ENCODE measurements at places on chromosomes 1 and 21.
A peak's percentile ranks its signal among the peaks of the same experiment; 100 is the strongest.

DNA sequence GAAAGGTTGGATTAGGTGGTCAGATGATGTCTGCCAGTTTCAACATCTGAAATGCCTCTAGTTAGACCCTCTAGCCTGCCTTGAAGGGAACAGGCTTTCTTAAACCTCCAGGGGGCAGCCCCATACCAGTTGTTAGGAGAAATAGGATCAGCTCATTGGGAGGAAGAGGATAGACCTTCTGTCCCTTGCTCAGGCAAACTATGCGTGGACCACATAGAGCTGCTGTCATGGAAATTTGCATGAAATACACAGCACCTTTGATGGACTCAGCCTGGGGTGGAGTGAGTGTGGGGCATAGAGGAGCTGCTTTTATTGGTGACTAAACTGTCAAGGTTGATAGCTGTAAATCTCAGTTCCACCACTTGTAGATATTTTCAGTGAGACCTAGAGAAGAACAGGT lies 38.4 kb upstream of the SPAG17 start:
- DNase-seq = peak; percentile 3

GRCh38 chr1:206897175-206897574 lies at the start of gene IL24:
Gene IL24, plus strand, starts transcription at chr1:206897443. Its CDS starts 390 bp downstream, at chr1:206897833.
- no peak for DNase-seq

GRCh38 chr1:111739194-111739924 lies at the start of gene INKA2:
Gene INKA2, minus strand, starts transcription at chr1:111739395. Its CDS starts 153 bp downstream, at chr1:111739242.
- peak; percentile 96 for DNase-seq

DNA sequence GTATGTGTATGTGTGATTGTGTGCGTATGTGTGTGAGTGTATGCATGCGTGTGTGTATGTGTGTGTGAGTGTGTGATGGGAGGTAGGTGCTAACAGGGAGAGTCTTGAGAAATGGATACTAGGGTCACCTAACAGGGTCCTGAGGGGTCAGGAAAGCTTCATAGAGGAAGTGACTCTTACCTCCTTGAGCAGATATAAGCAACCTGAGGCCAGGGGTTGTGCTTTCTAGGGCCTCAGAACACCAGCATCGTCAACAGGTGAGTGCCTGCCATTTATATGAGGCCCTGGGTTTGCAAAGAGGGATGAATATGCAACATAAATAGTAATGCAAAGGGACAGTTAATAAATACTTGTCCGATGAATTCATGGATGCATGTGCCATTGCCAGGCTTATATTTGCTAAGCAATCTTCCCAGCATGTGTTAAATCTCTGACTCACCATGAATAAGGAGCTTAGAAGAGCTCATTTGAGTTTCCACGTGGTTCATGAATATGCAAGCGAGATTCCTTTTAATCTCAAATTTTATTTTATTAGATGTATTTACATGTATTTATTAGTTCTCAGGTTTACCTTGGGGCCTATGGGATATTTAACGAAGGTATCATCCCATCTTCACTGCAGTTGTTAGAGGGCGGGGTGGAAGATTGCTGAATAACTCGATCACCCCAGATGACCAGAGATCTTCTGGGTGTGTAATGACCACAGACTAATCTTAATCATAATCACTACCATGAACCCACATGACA lies 438.3 kb downstream of the CAMTA1 start:
- peak; percentile 76 for DNase-seq

DNA sequence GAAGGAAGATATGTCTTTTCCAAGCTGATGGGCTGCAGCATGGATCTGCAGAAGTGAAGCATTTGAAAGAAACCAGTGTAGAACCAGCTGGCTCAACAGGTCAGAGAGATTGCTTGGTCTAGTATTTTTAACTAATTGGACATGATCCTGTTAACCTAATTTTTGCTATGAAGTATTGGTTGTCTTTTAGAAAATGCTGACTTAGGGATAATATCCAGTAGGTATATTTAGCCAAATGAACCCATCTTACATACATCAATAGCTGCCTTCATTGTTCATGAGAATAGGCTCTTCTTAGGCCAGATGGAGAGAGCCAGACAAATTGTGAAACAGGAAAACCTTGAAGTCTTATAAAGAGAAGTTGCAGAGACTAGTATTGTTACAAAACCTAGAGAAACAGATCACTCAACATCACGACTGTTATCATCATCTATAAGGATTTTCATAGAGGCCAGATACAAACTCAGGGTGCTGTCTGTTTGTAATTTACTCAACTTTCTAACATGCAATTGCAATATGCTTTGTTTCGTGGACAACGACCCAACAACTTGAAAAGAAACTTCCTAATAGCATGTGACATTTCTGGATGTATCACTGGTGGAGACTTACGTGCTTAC lies 148.2 kb downstream of the DISC1 start:
- no peak for DNase-seq

DNA sequence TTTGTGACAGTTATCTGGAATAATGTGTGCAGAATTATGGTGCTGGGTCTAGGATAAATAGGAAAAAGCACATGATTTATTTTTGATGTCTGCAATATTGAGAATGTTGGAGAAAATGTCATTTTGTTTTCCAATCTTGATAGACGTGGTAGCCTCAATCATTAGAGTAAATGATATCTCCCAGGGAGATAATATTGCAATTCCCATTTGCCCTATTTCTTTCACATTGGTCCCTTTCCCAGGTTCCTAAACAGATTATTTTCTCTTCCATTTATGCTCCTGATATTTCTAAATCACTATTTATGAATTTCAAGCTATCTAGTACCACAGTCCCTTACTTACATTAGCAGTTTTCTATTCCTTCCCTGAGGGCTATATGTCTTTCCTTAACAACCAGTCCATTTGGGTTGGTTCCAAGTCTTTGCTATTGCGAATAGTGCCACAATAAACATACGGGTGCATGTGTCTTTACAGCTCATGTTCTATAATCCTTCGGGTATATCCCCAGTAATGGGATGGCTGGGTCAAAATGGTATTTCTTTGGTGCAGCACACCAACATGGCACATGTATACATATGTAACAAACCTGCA lies 447.3 kb downstream of the PLA2G4A start:
- DNase-seq = no peak

GRCh38 chr1:201999625-202000238 lies 10.7 kb upstream of the ELF3 start:
- peak; percentile 55 for DNase-seq

DNA sequence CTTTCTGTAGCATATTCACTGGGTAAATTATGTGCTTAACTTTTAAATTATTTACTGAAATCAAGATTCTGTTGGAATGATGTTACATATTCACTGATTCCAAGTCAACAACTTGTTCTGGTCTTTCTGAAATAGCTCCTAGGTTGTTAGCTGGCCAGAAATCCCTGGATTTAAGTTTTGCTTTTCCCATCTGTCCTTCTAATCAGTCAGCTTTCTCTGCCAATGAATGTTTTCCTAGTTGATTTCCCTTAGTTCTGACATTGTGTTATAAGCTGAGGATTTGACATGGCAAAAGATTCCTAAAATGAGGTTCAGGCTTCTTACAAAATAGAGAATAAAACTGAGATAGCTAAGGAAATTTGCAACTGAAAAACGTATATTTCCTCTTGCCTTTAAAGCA lies 1479.6 kb downstream of the MRPL39 start:
- no peak for DNase-seq

- DNase-seq = no peak
Measured at GRCh38 chr1:162552684-162553252, 8.8 kb upstream of the UAP1 start.

DNA sequence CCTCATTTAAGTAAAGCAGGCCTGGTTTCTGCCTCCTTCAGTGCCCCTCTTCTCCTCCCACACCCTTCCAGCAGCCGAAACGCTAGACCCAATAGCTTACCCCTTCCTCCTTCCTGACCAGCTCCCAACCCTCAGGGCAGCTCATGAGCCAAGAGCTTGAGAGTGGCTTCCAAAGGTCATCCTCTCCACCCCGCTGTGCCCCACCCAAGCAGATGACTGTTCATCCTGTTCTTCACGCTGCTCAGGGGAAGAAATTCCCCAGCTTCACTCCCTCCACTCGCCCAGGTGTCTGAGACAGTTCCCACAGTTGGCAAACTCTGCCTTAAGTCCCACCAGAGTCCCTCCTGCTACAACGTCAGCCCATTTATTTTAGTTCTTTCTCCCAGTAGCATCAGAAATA lies 23.4 kb downstream of the ARHGEF19 start:
- no peak for DNase-seq

DNA sequence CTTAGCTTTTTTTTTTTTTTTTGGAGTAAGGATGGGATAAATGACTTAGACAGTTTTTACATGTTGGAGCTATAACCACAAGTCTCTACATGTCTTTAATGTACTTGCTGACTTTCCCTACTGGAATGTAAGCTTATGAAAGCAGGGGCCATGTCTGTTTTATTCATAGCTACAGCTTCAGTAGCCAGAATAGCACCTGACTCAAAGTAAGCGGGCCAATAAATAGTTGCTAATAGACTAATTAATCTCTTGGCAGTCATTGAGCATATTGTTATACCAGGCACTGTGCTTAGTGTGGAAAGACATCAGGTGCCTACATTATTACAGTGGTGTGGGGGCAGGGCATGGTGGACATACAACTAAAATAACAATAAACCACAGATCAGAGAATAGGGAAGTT lies 84.4 kb upstream of the HOOK1 start:
- no peak for DNase-seq

DNA sequence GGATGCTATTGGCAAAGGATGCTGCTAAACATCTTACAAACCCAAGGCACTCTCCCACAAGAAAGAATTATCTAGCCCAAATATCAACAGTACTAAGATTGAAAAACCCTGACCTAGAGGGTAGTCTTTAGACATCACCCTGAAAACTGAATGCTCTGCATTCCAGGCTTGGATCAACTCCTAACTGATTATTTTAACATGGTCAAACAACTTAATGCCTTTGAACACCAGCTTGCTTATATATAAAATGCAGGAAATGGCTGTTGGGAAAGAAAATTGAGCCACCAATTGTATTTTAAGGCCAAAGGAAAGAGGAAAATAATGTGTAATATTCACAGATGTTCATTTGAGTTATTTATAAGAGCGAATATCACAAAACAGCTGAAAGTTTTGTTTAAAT lies 72.2 kb upstream of the C1orf87 start:
- DNase-seq = no peak

DNA sequence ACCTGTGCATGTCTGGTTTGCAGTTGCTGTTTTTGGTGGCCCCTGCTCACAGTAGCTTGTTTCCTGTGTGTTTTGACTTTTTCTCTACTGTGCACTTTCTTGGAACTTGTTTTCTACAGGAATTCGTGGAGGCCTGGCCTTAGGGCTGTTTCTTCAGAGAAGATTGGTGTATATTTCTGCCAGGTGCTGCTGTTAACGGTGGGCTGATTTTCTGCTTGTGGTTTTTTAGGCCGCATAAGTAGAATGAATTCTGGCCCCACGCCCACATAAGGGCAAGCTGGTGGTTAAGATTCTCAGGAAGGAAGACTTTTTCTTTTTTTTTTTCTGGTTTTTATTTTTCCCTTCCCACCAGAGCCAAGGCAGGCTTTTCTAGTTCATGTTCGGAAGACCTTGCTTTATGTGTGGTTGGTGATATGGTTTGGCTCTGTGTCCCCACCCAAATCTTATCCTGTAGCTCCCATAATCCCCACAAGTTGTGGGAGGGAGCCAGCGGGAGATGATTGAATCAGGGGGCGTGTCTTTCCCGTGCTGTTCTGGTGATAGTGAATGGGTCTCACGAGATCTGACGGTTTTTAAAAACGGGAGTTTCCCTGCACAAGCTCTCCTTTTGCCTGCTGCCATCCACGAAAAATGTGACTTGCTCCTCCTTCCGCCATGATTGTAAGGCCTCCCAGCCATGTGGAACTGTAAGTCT lies 71.5 kb upstream of the DISP3 start:
- no peak for DNase-seq

DNA sequence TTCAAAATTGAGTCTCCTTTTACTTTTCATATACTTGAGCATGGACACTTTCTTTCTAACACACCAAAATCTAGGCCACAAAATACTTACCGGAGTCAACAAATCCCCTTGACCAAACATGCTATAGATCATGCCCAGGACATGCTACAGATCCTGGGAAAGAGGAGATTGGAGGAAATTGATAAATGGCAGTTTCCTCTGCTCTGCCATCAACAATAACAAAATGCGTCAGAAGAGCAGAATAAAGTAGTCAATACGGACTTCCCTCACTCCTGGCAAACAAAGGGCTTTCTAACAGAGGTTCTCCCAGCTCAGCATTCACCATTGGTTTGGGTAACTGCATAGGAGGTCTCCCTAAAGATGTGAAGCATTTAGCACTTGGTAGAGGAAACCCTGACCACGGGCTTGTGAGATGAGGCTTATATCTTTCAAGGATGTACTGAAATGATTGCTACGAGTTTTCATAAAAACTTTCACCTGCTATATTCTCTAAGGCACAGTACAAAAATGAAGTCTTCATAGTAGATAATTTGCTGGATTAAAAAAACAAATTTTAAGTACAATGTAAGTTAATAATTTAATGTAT lies 283.8 kb upstream of the RUNX1 start:
- no peak for DNase-seq

- DNase-seq = peak; percentile 60
Measured at GRCh38 chr1:70990469-70991253, 57.0 kb downstream of the PTGER3 start.

DNA sequence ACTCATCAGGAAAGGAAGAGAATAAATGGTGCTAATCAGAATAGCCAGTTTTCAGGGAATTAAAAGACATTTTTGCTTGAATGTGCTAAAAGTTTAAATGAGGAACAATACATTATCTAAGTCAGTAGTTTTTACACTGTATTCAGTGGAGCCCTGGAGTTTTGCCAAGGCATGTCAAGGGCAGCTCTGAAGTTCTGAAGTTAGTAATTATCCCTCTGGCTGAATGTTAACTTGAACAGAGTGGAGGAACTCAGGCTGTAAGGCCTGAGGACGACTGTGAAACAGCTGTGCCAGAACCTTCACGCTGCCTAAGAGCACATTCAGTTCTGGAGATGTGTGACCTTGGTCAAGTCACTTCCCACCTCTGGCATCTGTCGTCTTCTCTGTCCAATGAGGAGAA lies 68.1 kb downstream of the EDEM3 start:
- no peak for DNase-seq

DNA sequence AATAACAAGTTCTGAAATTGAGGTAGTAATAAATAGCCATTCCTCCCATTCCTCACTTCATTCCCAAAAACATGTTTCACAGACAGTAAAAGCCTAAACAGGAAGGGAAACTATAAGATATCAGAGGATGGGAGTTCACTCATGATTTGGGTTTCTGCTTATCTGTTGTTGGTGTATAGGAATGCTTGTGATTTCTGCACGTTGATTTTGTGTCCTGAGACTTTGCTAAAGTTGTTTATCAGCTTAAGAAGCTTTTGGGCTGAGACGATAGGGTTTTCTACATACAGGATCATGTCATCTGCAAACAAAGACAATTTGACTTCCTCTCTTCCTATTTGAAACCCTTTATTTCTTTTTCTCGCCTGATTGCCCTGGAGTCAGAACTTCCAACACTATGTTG lies 26.0 kb upstream of the POFUT2 start:
- DNase-seq = no peak

DNA sequence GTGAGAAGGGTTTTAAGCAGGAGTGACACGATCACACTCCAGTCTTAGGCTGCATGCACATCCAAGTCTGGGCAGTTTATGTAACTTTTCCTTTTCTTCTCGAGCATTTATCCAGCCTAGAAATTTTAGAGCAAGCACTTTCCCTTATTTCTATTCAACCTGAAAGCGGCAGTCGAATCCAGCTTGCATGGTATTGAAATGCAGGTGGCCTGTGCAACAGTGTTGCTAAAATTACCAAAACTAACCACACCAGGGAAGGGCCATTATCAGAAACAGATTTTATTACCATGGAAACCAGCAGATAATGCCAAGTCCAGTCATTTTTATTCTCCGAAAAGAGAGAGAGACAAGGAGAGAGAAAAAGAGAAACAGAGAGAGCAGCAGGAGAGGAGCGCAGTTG lies 179.9 kb upstream of the ZC3H12A start:
- DNase-seq = no peak
